WTC11 (cell line): ENCODE measurements at places on chromosomes 7 and 10. TPM values are rescaled to one million over a fixed set of nuclear protein-coding genes. Genes with fewer than 3 reads are reported as not detected.
A peak's percentile ranks its signal among the peaks of the same experiment; 100 is the strongest.

GRCh38 chr10:69508738-69509340 is 57.6 kb downstream of the TSPAN15 start:
- no peak for DNase-seq
- peaks cover 15% of the 10 kb centered on the region for H3K4me1 ChIP-seq
- H3K27me3 ChIP-seq: no peaks in the 10 kb centered on the region
- no peaks in the 10 kb centered on the region for H3K36me3 ChIP-seq

The HECTD2 gene
- total RNA-seq: 6.5 to 9.4 TPM (median 8.5 TPM) in 3 replicates

- no peak overlapping the region for H3K4me3 ChIP-seq
- H3K36me3 ChIP-seq: no peaks in the 10 kb centered on the region
- 0 out of 2 replicates have a peak, but pooled peaks cover 2% of the 10 kb centered on the region for H3K4me1 ChIP-seq
- peaks cover 5% of the 10 kb centered on the region; the same call in 1 of the 2 replicates for H3K27me3 ChIP-seq
- no peak overlapping the region for H3K27ac ChIP-seq
- no peak for DNase-seq
These were observed 98.0 kb downstream of the TEX36 start for GRCh38 chr10:125584954-125585353.

DNA sequence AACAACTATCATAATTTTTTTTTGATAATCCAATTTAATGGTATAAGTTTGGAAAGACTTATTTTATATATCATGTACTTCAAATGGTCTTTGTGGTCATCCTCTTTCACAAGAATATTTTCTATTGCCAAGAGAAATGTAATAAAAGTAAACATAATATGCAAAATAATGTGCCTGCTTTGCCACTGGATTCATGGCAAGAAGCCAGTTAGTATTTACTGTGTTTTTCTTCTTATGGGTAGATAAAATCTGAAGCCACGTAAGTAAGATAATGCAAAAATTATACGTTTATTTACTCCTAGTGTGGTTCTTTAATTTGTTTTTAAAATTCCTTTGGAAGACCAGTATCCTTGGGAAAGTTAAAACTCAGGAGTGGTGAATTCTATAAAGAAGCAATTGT is 258.5 kb downstream of the ARL4A start:
- H3K4me3 ChIP-seq: no peak overlapping the region
- H3K4me1 ChIP-seq: peaks cover 17% of the 10 kb centered on the region
- no peak overlapping the region for H3K27ac ChIP-seq

GRCh38 chr7:150621376-150621775 is 10.8 kb downstream of the GIMAP6 start:
- no peaks in the 10 kb centered on the region for H3K36me3 ChIP-seq
- H3K4me1 ChIP-seq: no peaks in the 10 kb centered on the region
- H3K4me3 ChIP-seq: no peak overlapping the region
- H3K27me3 ChIP-seq: peaks cover 29% of the 10 kb centered on the region
- DNase-seq: no peak
- H3K27ac ChIP-seq: no peak overlapping the region

The OR2A1 gene
- 0.15 to 0.27 TPM in 2 of 3 replicates, not detected in the other for total RNA-seq

GRCh38 chr7:45217358-45217757 is 59.8 kb downstream of the RAMP3 start:
- peaks cover 18% of the 10 kb centered on the region for H3K4me1 ChIP-seq
- H3K36me3 ChIP-seq: no peaks in the 10 kb centered on the region
- no peaks in the 10 kb centered on the region for H3K27me3 ChIP-seq

The NXPH1 gene
- total RNA-seq: 0.14 to 0.59 TPM (median 0.27 TPM) in 3 replicates

DNA sequence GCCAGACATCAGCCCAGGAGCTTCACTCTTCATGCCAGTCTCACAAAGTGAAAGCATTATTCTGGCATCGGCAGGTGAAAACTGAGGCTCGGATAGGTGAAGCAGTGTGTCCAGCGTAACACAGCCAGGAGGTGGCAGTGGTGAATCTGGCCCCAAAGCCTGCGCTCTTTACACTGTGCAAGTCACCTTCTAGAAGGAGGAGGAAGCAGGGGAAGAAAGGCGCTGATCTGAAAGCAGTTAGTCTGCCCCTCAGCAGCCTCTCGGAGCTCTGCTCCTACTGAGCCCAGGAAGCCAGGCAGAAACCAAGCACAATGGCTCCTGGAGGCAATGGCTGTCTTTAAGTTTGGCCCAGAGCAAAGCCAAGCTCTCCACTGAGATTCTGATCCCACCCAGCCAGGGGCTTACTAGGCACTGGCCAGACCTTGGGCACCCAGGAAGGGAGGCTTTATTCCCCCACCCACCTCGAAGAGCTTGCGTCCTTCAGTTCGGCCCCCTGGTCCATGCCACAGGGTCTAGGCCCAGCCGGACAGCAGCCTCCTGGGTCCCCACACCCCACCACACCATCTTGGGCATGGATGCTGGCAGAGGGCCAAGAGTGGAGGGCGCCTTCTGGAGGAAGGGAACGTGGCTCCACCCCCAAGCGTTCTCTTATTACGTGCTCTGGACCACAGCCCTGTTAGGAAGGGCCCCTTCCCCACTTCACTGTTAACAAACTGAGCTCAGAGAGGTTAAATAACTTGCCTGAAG is 104.5 kb downstream of the GRID1 start:
- DNase-seq: peak; percentile 66
- H3K27me3 ChIP-seq: peaks cover 4% of the 10 kb centered on the region; the same call in 1 of the 2 replicates
- peaks cover 20% of the 10 kb centered on the region for H3K4me1 ChIP-seq
- H3K4me3 ChIP-seq: no peak overlapping the region
- no peaks in the 10 kb centered on the region for H3K36me3 ChIP-seq

DNA sequence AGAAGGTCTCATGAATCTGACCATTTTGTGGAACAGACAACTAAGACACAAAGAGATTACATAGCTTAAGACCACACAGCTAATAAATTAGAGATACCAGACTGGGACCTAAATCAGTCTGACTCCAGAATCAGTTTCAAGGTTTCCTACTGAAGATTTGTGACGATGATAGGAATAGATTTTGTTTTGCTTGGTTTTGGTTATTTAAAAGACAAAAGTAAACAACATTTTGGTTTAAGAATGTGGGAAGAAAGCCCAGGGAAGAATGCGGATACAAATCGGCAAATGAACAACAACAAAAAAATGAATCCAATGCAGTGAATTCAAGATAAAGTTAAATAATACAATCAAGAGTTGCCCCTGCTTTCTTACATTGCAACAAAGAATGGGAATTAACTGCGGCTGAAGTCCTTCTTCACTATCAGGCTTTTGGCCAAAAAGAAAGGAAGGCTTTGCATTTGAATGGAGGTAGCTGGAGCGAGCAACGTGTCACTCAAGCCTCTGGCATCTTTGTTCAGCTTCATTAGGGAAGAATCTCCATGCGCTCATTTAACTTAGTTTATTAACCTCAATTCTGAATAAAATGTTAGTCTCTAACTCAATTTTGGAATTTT is 210.8 kb downstream of the ADAM12 start:
- no peaks in the 10 kb centered on the region for H3K36me3 ChIP-seq
- H3K4me1 ChIP-seq: peaks cover 55% of the 10 kb centered on the region
- H3K4me3 ChIP-seq: peak overlapping the region; percentile 48
- H3K27me3 ChIP-seq: no peaks in the 10 kb centered on the region
- H3K27ac ChIP-seq: peak overlapping the region; percentile 94
- no peak for DNase-seq

The BUD31 gene
- total RNA-seq: 98.4 to 99.5 TPM (median 98.7 TPM) in 3 replicates

The TACC2 gene
- 22.2 to 28.9 TPM (median 23.1 TPM) in 3 replicates for total RNA-seq

The NEUROD6 gene
- not detected in 3 replicates for total RNA-seq

DNA sequence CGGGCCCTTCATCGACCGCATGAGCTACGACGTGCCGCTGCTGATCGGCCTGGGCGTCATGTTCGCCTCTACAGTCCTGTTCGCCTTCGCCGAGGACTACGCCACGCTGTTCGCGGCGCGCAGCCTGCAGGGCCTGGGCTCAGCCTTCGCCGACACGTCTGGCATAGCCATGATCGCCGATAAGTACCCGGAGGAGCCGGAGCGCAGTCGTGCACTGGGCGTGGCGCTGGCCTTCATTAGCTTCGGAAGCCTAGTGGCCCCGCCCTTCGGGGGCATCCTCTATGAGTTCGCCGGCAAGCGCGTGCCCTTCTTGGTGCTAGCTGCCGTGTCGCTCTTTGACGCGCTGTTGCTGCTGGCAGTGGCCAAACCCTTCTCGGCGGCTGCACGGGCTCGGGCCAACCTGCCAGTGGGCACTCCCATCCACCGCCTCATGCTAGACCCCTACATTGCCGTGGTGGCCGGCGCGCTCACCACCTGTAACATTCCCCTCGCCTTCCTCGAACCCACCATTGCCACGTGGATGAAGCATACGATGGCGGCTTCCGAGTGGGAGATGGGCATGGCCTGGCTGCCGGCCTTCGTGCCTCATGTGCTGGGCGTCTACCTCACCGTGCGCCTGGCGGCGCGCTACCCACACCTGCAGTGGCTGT is 1.2 kb downstream of the SLC18A3 start:
- peaks cover 46% of the 10 kb centered on the region for H3K4me1 ChIP-seq
- peak overlapping the region; percentile 52 for H3K4me3 ChIP-seq
- H3K27ac ChIP-seq: no peak overlapping the region
- H3K36me3 ChIP-seq: peaks cover 6% of the 10 kb centered on the region; the same call in 1 of the 2 replicates
- peak; percentile 74 for DNase-seq
- peaks cover 98% of the 10 kb centered on the region for H3K27me3 ChIP-seq
